Left cardiac atrium (tissue), 4 donors: ENCODE measurements at places on chromosomes 12 and 14. TPM values are rescaled to one million over a fixed set of nuclear protein-coding genes. Genes with fewer than 3 reads are reported as not detected.

DNA sequence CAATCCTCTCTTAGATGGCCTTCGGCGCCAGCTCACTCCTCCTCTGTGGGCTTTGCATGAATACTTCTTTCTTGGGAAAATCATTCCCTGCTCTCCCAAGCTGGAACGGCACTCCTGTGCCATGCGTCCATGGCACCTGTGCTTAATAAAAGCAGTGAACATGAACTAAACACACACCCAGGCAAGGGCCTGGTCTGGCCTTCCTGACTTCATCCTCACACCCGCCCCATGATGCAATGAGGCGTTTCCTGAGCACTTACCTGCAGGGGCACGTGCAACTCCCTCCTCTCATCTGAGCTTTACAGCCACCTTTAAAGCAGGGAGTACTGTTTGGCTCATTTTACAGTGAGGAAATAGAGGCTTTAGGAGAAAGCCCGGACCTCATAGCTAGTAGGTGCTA is 219.8 kb downstream of the SLC41A2 start:
- DNase-seq, result no peak

The RFX4 gene
- total RNA-seq, result not detected

DNA sequence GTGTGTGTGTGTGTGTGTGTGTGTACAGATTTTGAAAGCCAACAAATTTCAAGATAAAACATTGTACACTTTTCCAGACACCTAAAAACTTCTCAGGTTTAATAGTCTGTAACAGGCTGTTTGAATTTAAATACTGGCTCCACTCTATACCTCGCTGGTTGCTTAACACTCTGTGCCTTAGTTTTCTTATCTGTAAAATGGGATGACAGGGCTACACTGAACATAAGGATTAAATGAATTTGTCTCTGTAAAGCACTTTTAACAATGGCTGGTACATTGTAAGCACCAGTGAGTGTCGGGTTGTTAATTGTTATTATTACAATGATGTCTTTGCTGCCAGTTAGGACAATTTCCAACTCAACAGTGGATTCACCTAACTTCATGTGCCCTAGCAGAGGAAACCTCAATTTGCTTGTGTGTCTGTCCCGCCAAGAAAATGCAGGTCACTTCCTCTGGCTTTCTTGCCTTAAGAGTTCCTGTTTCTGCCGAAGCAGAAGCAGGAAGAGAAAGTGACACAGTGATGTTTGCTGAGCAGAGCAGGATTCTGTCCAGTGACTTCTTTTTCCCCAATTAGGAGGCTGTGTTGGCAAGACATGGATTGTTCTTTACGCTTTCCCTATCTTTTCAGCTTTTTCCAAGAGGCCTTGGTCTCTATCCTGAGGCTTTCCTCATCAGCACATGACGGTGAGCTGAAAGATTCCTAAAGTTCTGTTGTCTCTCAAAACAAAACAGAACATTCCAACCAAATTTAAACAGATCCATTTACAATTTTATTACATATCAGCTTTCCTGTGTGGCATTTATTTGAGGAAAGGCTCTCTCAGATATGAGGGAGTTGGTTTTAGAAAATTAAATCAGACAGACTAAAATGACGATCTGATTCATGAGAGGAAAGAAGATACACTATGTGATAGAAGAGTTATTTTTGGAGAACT is 154.1 kb upstream of the ATP2B1 start:
- DNase-seq, result peak; percentile 24

GRCh38 chr12:122865268-122866231 is 30.3 kb downstream of the HIP1R start:
- DNase-seq, result peak; percentile 45

- no peak for DNase-seq
Measured at GRCh38 chr12:112904571-112904970, 2.2 kb upstream of the OAS1 start.

DNA sequence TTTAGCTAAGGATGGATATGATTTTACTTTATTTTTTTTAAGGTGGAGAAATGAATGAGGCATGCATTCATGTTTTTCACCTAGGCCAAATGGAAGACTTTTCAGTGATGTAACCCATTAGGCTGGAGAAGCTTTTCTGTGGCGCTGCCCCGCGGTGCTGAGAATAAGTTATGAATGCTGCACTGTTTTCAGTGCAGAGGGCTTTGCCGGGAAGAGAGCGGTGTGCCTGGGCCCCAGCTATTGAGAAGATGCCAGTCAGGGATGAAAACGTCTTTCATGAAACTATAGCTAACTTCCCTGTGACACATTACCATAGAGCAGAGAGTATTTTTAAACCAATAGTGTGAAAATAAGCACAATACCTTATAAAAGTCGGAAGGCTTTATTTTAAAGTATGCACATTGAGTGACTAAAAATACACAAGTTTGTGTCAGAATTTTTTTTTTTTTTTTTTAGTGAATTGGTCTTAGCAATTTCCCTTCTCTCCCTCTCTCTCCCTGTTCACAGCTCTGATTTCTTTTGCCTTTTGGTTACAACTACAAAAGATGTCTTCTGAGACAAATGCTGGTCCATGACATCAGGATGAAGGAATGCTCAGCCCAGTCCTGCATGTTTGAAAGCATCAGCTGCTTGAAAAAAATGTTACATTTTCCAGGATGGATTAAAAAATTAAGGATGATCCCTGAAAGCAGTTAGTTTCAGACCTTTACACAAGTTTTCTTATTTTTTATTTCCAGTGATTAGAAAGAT is 48.3 kb downstream of the NPAS3 start:
- peak; percentile 24 for DNase-seq

- DNase-seq, result no peak
Measured at GRCh38 chr12:37565112-37565511, 751.5 kb upstream of the ALG10B start.

The SIRT4 gene
- 2.8 TPM for total RNA-seq

The BHLHE41 gene
- total RNA-seq, result 35.8 TPM

DNA sequence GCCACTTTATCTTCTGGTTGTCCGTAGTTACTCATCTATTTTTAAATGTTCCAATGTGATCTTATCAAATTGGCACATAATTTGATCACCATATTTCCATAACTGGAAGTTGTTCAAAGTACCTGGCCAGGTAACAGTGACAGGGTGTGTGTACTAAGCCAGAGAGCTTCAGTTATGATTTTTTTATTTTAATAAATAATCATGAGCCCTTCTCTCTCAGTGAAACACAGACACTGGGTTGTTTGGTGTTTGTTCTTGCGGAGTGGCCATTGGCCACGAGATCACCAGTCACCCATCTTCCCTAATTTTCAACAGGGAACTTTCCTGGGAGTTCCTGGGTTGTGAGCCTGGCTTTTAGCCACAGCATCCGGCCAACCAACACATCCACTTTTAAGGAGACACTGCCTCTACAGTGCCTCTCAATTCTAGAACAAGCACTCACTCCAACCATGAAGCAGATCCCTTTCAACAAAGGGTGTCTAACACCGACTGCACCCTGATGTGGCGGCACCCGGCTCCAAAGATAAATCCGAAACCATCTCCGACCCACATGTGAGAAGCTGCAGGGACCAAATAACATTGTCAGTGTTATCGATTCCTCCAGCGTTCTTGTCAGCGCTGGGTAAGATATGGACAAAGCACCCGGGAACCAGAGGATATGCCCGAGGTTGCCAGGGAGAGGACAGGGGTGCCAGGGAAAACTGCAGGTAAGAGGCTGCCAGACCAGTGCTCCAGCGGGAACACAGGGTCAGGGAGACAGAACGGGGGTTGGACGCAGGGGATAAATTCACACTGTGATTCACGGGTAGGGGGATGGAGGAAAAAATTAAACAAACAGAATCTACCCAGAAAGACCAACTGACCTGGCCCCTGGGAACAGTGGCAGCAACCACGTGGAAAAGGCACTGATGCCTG is 49.9 kb downstream of the FOXN3 start:
- DNase-seq, result no peak

DNA sequence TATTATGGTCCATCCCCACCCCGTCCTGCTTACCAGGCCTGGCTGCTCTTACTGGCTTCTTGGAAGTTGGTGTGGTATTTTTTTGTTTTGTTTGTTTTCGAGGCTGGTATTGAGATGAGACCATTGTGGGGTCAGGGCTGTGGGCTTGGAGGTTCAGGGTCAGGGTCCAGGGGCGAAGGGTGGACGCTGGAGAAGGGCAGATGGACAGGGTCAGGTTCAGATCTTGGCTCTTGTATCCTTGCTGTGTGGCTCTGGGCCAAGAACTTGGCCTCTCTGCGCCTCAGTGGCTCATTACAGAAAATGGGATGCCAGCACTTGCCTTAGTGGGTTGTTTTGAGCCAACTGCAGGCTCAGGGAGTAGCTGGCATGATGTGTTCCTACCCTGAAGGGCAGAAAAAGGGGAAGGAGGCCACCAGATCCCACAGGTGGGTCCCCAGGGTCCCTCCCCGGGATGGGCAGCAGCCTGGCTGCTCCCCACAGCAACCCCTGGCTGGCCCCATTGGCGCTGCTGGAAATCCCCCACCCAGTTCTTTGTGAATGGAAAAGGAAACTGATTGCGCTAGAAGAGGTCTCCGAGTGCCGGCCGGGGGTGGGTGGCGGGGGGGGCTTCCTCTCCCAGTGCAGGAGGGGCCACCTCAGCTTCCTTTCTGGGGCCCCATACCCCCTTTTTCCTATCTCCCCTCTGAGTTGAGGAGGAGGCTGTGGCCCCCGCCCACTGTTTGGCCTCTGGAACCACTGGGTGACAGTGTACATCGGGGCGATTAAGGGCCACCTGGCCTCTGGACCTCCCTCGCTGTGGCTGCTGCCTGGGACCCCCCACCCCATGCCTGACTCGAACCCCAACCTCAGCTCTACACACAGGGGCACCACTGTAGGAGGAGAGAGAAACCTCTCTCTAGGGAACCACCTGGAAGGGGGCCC is 25.0 kb downstream of the SH2B3 start:
- DNase-seq, result no peak

The VRTN gene
- total RNA-seq, result not detected

The HCAR3 gene
- 0.29 TPM for total RNA-seq

- no peak for DNase-seq
Measured at GRCh38 chr14:24818058-24818822, 184.2 kb upstream of the GZMB start.

The GSC gene
- total RNA-seq, result 0.39 TPM

The KRT77 gene
- total RNA-seq, result not detected

- peak; percentile 73 for DNase-seq
Measured at GRCh38 chr14:34035177-34035933, 84.5 kb upstream of the EGLN3 start.

DNA sequence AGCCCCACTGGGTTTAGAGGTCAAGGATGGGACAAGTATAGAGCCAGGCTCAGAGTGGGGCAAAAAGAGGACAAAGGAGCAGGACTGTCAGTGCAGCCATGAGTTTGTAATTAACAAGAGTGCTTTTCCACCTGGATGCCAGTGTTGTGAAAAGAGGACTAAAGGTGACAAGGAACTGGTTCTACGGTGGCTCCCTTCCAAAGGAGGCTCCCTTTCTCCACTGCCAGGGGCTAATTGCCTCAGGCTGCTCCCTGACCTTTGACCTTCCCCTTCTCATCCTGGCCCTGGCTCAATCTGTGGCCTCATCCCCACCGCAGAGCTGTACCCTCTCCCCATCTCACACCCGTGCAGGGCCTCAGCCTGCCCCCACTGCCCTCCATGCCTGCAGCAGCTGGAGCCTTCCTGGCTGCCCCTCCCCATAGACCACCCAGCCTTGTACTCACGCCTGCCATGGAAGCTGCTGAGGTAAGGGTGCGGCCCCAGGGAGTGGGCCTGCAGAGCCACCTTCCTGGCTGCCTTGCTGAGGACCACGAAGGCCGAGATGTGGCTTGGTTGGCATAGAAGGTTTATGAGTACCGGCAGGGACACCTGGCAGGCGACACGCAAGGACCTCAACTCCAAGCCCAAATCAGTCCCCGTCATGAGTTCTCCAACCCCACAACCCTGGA is 24.8 kb upstream of the FKBP4 start:
- DNase-seq, result no peak

- DNase-seq, result no peak
Measured at GRCh38 chr12:109737631-109738030, 24.0 kb downstream of the FAM222A start.

DNA sequence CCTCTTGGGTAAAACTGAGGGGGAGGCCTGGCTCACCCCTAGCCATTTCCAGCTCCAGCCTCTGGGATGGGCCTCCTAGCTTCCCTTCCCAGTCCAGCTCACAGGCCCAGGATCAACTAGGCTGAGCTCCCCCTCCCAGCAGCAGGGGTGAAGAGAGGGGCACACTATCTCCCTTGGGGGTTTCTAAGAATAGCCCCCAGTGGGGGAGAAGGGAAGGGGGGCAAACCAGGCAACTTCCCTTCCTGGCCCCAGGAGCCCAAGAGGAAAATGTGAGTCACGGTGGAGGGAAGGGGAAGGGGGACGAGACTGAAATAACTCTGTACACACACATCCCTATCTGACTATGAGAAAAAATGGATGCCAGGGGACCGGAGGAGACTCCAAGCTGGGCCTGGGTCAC is 9.0 kb downstream of the ADCY6 start:
- peak; percentile 72 for DNase-seq

The GCH1 gene
- 2.1 TPM for total RNA-seq

DNA sequence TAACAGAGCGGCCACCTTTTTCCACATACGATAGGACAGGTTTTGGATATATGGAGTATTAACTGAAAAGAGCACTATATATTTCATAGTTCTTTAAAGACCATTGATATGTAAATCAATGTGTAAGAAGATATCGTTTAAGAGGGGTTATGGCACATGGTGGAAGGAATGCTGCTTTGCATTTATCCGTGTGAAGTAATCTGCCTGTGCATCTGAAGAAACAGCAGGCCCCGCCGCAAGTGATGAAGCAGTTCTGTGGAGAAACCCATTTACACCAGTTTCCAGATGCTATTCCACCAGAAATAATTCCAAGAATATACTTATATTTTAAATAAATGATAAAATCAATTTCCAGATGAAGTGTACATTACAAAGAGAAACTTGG is 72.4 kb downstream of the BICD1 start:
- DNase-seq, result no peak

The CLEC4A gene
- 1.0 TPM for total RNA-seq

GRCh38 chr12:64826234-64826633 is 1.8 kb downstream of the TBC1D30 start:
- DNase-seq, result peak; percentile 72

DNA sequence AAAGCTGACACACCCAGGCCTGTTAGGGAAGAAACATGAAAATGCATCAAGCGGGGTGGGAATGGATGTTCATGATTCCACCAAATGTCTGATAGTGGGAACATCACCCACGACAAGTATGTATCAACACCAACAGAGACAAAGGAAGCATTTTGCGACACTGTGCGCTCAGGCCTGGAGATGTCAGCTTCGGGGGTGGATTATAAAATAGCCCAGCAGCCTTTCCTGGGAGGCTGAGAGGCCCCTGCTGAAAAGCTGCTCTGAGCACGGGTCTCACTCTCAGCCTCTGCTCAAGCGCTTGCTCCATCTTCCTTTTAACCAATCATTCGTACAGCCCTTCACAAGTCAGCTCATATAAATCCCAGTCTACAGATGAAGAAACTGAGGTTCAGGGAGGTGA is 213.5 kb downstream of the BCL11B start:
- no peak for DNase-seq

DNA sequence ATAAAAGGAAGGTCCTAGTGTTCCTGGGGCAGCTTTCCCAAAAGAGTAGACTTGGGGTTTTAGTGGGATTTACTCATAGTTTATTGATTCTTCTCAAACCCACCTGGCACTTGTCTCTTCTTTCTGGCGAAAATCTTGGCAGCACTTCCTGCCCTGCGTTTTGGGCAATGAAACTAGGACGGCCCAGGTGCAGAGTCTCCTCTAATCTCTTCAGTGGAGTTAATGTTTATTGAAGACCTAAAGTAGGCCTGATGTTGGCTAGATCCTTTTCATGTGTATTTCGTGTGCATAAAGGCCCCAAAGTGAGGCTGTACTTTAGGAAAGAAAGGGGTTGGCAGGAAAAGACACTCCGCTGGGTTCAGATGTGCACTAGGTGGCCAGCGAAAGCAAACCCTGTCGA is 5.1 kb downstream of the WNT5B start:
- no peak for DNase-seq

The LRFN5 gene
- total RNA-seq, result 0.79 TPM

- peak; percentile 13 for DNase-seq
Measured at GRCh38 chr14:104112113-104112505, 26.3 kb upstream of the KIF26A start.
